ENCODE measurements at places on chromosomes 6 and 20.

- no peak for DNase-seq
Observed at GRCh38 chr20:54681869-54682268, 206.5 kb downstream of the DOK5 start.

DNA sequence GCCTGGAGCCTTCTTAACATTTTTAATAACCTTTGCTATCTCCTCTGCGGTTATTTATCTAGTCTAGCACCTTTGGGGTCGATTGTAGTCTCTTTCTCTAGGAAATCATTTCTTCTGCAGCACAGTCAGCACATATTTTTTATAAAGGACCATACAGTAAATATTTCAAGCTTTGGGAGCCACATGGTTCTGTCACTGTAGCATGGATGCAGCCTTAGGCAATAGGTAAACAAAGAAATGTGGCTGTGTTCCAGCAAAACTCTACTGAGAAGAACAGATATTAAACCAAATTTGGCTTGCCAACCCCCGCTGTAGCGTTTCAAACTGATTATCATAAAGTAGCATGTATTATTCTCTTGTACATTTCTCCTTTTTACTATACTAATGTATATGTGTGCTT lies 95.7 kb downstream of the SLC23A2 start:
- DNase-seq: no peak

GRCh38 chr6:168452685-168453377 lies 11.8 kb downstream of the SMOC2 start:
- DNase-seq: no peak

- DNase-seq: no peak
Observed at GRCh38 chr6:109472132-109472995, 10.7 kb downstream of the ZBTB24 start.

- no peak for DNase-seq
Observed at GRCh38 chr20:38393259-38393658, 41.9 kb downstream of the SNHG17 start.

DNA sequence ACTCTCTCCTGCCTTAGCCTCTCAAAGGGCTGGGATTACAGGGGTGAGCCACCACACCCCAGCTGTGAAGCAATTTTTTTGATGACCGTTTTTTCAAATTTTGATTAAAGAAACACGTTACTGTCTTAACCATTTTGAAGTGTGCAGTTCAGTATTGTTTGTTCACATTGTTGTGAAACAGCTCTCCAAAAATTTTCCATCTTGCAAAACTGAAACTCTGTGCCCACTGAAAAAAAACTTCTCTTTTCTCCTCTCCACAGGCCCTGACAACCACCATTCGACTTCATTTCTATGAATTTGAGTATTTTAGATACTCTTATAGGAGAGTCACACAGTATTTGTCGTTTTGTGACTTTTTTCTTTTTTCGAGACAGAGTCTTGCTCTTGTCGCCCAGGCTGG lies 53.9 kb downstream of the ECT2L start:
- no peak for DNase-seq

DNA sequence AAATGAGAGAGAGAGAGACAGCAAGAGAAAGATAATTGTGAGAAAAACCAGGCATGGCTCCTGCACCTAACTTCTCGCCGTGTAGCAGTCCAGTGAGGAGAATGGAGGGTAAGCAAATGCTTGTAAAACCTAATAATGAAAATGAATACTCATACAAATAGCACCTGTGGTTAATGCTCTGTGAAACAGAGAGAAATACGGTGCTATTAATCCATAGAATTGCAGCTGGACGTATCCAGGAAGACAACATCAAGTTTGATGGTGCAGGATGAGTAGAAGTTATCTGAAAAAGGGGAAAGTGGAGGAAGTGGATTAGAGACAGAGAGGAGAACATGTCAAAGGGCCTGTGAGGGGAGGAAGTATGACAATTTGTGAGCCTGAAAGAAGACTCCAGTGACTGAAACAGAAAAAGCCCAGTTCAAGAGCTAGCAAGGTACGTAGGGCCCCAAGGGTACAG lies 89.4 kb upstream of the PAK5 start:
- no peak for DNase-seq

DNA sequence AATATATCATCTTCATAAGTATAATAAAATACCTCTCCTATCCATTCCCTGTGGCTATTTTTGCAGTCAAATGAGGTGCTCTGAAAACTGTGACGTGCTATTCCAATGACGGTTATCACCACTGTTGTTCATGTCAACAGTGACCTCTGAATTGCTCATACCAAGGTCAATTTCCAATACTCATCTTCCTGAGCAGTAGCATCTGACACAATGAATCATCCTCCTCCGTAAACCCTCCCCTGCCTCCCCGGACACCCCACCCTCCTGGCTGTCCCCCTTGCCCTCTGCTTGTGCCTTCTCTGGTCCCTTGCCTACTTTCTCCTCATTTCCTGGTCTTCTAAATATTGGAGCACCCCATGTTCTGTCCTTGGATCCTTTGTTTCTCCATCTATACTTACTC lies 77.7 kb upstream of the SLC22A23 start:
- DNase-seq: no peak

- DNase-seq: no peak
Observed at GRCh38 chr6:20715135-20715806, 181.0 kb downstream of the CDKAL1 start.
